ENCODE measurements at places on chromosomes 4 and X.

DNA sequence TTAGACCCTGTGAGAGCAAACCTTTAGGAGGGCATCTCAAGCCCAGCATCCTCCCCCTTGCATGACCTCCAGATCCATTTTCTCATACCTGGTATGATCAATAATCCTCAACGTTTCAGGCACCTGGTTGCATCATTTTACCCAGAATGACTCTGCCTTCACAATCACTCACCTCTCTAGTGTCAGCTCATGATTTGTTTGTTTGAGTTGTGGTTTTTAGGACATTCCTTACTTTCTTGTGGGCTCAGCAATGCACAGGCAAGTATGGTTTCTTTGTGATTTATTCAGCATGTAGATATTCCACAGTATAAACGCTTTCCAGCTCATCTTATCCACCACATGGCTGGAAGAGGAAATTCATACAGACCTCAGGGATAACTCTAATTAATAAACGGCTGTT lies 93.6 kb upstream of the CPEB2 start:
- DNase-seq: no peak

DNA sequence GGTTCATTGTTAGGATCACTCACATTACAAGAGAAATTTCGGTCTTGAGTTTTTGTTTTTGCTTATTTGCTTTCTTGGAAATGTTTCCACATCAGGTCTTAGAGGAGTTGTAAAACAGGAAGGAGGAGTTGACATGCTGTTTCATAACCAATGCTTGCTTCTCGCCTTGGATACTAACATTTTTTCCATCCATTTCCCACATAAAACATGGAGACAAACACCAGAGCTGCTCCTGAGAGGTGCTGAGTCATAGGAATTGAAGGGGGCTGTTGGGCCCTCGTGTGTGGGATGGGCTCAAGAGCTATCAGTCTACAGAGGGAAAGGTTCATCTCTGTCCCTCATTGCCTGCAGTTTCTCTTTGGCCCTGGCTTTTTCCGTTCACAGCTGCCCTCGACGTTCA lies 29.9 kb downstream of the TBL1X start:
- DNase-seq: no peak

DNA sequence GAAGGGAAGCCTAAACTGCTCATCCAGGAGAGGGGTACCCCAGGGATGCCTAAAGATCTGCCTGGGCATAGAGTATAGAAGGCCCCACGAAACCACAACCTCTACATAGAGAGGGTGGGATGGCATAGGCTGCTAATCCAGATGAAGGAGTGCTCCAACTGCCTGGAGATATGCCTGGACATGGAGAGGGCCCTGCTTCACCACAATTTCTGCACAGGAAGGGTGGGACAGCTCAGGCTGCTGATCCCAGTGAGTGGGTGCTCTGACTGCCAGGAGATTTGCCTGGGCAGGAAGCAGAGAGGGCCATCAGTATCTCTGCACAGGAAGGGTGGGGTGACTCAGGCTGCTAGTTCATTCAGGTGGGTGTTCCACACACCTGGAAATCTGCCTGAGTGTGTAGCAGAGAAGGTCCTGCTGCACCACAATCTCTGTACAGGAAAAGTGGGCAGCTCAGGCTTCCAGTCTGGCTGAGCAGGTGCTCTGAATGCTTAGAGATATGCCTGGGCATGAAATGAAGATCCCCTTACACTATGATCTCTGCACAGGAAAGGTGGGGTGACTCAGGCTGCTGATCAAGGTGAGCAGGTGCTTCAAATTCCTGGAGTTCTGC lies 61.1 kb downstream of the ZNF518B start:
- DNase-seq: no peak

- DNase-seq: no peak
Measured at GRCh38 chr4:145281951-145282350, 101.6 kb upstream of the OTUD4 start.

GRCh38 chr4:186069729-186070128 lies 773 bp downstream of the TLR3 start:
- DNase-seq: no peak

DNA sequence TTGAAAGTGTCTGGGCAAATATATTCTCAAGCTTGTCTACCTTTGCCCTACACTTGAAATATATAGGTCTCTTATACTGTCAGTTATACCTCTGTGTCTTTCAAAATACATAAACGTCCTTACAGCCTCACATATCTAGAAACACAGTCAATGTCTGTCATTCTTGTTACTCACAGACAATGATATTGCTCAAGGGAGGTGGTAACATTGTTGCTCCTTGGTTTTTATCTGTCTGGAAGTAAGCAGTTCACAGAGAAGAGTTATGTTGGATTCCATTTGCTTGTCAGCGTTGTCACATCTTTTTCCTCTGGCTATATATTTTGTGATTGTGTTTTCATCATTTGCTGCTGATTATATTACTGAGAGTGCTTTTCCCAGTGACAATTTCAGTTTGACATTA lies 1528.9 kb downstream of the PCDH7 start:
- DNase-seq: no peak

GRCh38 chr4:17667653-17668201 lies 53.3 kb downstream of the MED28 start:
- no peak for DNase-seq

DNA sequence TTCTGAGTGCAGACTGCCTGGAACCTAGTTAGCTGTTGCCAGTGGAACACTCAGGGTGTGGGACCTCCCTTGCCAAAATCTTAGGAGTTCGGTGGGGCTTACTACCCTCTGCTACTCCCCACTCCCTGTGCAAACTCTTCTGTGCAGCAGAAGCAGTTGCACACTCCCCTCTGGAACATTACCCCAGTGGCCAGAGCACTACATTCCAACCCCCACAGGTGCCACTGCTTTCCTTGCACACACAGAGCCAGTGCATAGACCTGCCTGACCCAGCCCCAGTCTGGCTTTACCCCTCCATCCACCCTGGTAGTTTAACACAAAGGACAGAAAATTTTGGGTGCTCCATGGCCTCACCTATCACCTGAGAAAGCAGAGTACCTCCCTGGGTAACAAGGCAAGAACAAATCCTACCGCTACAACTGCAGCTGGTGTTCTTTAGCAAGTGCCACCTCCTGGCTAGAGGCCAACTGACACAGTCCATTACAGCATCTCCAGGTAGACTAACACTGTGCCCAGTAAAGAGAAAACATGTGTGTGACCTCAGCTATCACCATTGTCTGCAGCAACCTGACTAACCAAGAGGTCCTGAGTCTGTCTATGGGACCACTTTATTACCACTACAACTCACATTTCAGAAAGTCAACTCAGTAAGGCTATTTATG lies 11.5 kb upstream of the RASSF6 start:
- no peak for DNase-seq

DNA sequence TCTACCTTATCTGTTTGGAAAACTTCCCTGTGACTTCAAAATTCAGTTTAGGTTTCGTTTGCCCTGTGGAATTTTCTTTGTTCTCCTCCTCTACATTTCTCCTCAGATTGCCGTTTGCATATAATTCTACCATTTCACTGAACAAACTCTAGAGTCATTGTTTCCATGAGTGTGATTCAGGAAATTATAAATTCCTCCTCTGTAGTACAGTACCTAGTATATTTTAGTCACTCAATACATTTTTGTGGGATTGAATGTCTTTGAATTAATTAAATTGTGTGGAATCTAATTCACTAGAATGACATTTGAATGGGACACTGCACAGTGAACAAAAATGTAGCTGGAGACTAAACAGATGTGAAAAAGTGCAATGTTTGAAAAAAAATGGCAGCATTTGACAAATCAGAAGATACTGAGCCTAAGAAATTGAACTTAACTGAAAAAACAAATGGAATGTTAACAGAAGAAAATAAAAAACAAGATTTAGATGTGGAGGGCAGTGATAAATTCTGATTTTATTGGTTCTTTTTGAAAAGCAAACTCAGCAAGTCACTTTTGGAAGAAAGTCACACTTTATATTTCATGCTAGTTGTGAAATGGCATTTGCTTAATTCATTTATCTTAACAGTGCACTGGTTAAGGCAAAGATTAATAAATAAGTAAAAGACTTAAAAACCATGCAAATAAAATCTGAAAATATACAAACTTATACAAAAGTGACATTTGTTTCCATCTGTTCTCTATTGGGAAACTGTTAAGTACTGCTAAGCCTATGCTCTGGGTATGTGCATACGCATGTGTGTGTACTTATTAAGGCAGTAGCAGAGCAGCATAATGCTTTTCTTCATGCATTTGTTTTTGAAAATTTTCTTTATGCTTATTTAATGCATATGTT lies 512.3 kb downstream of the FAT4 start:
- no peak for DNase-seq

DNA sequence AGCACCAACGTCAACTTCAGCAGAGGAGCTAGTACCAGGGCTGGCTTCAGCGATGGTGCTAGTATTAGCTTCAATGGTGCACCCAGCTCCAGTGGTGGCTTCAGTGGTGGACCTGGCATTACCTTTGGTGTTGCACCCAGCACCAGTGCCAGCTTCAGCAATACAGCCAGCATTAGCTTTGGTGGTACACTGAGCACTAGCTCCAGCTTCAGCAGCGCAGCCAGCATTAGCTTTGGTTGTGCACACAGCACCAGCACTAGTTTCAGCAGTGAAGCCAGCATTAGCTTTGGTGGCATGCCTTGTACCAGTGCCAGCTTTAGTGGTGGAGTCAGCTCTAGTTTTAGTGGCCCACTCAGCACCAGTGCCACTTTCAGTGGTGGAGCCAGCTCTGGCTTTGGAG lies 8.3 kb downstream of the TRO start:
- DNase-seq: no peak

DNA sequence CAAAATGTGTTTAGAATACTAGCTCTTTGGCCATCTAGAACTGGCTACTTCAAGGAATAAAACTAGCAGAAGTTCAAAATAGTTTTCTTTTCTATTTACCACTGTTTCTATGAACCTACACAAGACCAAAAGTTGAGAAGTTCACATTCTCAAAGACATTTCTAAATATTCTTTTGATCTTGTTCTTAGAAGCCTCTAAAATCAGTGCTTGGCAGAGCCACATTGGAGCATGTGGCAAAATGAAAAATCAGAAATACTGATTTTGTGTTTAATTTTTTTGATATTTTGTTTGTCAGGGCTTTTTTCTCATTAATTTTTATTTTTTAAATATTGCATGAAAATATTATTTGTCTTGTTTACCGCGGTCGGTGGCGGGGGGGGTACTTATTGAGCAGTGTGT lies 853.8 kb upstream of the INTU start:
- DNase-seq: no peak

DNA sequence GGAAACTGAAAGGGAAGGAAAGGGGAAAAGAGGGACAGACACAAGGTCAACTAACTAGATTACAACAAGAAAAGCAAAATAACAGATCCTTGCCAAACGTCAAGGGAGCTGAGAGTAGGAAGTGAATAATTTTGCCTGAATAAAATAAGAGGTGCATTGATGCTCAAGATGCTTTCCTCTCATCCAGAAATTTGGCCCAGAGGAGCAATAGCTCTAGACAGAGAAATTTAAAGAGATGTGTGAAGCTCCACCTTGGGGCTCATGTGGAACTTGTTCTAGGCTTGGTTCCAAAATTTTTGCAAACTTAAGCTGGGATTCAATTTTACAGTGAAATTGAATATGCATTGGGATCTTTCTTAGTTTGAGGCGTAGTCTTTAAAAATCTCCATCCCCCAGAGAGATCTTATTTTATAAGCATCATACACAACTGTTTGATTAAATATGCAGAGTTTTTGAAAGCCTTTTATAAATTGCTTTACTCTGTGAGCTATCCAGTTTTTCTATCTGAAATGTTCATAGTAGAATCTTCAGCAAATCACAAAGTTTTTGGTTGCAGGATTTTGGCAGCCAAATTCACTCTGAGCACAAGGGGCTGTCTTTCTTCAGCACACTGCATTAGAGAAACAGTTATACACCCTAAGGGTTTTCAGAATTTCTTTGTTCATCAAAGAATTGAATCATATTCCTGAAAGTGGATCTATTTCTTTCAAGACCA lies 1159.5 kb downstream of the ADGRL3 start:
- DNase-seq: no peak

DNA sequence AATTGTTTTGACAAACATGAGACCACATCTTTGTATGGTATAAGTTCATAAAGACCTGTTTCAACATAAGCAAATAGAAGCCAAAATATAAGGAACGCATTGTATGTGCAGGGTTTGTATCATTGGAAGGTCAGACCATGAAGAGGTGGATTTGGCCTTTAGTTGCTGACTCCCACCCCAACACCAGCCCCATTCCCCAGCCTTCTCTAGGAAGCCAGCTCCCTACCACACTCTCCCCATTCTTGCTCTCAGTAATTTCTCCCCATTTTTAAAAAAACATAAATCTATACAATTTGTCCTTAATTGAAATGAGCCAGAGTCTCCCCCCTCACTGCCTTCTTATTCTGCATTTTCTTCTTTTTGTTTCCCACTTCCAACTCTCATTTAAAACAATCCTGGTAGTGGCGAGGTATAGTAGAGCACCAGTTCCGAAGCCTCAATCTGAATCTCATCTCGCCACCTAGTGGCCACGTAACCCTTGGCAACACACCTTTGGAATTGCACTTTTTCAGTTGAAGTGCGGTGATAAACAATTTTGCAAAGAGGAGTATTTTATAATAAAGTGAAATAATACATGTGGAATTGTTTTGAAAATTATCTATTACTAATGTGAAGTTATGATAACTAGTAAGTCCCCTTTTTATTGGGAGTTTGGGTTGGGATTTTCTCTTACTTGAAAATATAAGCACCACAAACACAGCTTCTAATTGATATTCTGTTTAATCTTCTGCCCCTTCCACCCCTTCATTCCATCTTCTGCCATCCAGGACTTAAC lies 126.6 kb downstream of the ASB9 start:
- peak; percentile 51 for DNase-seq

All from erythroblast (primary cell).